ENCODE measurements at places on chromosomes 1 and 21.

GRCh38 chr1:232574889-232575762 is 54.8 kb downstream of the SIPA1L2 start:
- no peak for DNase-seq

DNA sequence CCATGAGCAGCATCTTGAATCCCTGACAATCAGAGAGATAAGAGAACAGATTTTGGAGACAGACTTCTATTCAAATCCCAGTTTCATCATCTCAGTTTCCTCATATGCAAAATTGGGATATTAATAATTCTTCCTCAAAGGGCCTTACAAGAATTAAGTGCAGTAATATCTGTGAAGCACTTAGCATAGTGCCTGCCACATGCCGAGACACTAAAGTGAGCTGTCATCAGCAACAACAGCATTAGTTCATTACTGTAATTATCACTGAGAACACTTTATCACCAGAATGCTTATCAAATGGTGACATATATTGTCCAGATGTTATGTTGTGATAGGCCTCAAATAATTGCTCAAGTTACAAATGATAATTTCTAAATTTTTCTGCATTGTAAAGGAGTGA is 922 bp upstream of the FCRLB start:
- no peak for DNase-seq

DNA sequence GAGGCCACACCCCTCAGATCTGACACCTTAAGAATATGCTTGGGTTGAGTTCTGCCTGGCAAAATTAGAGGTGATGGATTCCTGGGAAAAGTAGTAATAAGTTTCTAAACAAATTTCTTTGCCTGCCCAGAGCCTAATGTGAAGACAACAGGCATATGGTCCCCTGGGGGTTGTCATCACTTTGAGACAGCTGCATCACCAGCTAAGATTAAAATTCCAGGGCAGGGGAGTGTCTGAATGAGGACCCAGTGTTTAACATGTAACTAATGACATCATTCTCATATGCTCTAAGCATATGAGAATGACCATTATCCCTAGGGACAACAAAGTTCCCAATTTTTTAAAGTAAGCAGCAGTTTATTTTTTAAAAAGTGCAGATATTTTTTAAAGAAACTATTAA is 432.2 kb downstream of the PCP4 start:
- no peak for DNase-seq

- DNase-seq = no peak
Observed at GRCh38 chr1:68173283-68173935, 58.9 kb downstream of the WLS start.

- DNase-seq = peak; percentile 32
Observed at GRCh38 chr1:156910309-156910782, 10.1 kb upstream of the LRRC71 start.

DNA sequence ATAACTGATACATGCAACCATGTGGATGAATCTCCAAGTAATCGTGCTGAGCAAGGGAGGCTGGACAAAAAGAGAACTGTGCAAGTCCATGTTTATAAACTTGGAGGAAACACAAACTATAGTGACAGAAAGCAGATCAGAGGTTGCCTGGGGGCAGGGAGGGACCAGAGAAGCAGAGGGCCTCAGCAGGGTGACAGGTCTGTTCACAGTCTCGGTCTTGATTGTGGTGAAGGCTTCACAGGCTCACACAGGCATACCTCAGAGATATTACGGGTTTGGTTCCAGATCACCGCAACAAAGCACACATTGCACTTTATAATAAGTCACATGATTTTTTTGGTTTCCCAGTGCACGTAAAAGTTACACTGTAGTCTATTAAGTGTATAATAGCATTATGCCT is 28.5 kb downstream of the ACOT7 start:
- DNase-seq = no peak

- no peak for DNase-seq
Observed at GRCh38 chr1:67355745-67356424, 48.2 kb downstream of the IL12RB2 start.

- DNase-seq = no peak
Observed at GRCh38 chr1:77557053-77557452, 125.4 kb downstream of the ZZZ3 start.

- DNase-seq = no peak
Observed at GRCh38 chr1:218983848-218984247, 189.8 kb upstream of the LYPLAL1 start.

GRCh38 chr1:191907121-191907520 is 251.1 kb upstream of the RGS18 start:
- no peak for DNase-seq

DNA sequence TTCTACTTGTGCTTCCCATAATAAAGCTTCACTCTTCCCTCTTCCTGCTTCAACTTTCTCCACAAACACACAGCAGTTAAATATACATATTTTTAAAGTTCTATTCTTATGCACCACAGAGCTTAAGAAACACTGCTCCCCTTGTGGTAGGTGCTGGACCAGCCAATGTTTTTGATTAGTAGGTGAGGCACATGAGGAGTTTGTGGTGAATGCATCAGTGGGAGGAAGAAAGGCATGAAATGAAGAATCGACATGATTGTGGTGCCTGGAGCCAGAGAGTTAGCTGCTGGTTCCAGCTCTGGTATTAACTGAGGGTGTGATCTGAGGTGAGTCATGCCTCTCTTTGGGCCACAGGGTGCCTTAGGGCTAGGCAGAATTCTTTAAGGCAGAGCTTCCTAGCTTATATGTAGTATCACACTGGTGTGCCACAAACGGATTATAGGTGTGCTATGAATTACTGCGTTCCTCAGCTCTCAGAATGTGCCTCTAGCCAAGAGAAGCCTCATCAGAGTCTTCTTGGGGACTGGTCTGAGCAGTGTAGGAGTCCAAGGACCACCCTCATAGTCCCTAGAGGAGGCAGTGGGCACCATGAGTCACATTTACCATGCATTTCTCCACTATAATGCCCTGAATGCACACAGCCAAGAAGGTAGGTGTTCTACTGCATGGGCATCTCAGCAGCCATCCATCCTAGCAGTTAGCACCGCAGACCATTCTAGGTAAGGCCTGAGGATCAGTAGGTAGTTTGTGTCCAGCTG is 97.4 kb upstream of the SGIP1 start:
- DNase-seq = no peak

GRCh38 chr1:40313329-40313957 is 3.6 kb downstream of the COL9A2 start:
- DNase-seq = no peak

DNA sequence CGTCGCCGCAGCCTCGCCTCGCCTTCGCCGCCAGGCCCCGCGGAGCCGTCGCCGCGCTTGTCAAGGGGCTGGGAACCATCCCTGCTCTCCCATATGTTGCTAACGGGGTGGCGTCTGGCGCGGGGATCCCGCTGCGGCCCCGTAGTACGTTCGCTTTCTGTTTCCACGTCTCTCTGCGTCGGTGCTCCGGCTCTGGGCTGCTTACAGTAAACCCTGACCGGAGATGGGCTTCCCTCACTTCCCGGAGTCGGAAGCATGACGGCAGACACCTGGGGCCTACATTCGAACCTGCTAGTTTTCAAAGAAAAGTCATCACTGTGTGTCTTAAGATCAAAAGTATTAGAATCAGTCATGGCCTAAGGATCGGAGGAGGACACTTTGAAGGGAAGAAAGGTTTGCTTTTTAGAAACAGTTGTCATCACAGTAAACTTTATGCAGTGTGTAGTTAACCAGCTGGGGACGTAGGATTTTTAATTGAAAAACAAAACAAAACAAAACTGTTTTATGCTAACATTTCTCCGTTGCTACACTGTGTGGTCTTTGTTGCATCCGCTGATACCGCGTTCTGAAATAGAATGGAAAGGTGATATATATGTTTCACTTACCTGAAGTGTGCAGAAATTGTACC is 69.0 kb downstream of the SLC35A3 start:
- peak; percentile 76 for DNase-seq

GRCh38 chr1:236623371-236624166 is 19.3 kb upstream of the HEATR1 start:
- DNase-seq = no peak

GRCh38 chr1:157490467-157491165 is 61.7 kb downstream of the FCRL5 start:
- peak; percentile 71 for DNase-seq

DNA sequence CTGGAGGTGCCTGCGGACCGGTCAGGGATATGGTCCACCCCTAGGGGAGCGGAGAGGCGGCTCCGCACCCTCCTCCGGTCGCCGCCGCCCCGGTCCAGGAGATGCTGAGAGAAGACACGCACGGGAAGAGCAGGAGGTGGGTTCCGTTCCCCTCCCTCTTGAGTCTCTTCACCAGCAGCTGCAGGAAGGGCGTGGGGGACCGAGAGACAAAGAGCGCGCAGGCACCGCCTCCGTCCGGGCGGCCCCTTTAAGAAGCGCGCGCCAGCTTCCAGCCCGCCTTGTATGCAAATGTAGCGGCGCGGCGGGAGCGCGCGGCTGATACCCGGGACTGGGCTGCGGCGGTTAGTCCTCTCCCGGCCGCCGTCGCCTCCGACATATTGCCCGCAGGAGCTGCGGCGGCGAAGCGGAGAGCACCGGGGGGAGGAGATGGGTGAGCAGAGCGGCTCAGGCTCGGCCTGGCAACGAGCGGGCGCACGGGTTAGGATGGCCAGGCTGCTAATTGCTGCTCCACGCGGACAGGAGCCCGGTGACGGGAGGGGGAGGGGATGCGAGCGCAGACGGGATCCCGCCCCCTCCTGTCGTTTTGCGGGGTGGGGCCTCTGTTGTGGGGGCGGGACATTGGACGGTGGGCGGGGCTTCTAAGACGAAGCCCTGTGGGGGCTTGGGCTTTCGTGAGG is at the start of gene TMEM39B:
TSS of gene TMEM39B (plus strand) at position 318 of the 677 bp plus-strand sequence. CDS start at position 427, 109 bp downstream.
- DNase-seq = peak; percentile 94

GRCh38 chr1:115186711-115187265 is 97.5 kb upstream of the TSPAN2 start:
- DNase-seq = peak; percentile 19

GRCh38 chr1:67830226-67830625 is 3.0 kb downstream of the GNG12 start:
- no peak for DNase-seq

GRCh38 chr21:41761934-41762635 is 4.8 kb downstream of the RIPK4 start:
- DNase-seq = peak; percentile 34

DNA sequence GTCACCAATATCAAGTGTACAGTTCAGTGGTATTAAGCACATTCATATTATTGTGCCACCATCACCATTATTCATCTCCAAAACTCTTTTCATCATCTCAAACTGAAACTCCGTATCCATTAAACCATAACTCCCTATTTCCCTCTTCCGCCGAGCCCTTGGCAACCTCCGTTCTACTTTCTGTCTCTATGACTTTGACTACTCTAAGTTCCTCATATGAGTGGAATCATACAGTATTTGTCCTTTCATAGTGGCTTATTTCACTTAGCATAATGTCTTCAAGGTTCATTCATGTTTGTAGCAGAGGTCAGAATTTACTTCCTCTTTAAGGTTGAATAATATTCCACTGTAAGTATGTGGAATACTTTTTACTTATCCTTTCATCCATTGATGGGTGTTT is 21.7 kb downstream of the SELP start:
- DNase-seq = no peak

DNA sequence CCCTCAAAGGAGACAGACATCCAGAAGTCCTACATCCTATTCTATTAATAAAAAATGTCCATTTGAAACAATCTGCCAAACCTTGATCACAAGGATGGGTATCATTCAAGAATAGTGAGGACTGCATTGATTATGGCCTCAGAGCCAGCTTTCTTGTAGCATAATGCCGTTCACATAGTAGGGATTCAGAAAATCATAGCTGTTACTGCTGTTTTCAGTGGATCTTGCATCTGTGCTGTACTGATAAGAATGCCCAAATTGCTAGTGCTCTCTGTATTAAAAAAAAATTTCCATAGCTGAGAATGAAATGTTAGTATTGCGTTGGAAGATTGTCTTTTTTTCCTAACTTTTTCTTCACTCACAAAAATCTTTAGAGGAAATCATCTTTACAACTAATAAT is 19.1 kb downstream of the BRDT start:
- DNase-seq = no peak

DNA sequence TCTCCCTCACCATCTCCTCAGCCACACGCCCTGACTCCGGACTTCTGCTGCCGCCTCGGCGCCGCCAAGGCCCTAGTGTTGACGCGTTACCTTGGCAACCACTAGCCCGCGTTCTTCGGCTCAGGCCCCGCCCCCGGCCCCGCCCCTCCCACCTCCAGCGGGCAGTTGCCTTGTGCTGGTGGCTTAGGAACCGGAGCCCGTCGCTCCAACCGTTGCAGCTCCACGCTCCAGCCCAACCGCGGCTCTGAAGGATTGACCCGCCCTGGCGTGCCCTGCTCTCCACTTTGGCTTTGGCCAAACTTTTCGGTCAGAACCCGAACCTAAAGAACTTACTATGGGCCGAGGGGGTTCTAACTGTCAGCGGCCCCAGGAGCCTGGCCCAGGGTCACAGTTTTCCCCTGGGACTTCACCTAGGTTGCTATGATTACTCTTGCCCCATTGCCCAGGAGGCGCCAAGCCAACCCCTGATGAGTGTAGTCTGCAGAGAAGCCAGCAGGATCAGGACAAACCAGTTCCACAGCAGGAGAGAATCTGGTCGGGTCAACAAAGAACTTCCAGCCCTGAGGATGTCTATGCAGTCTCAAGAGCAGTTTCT is at the start of gene CFAP45:
TSS of gene CFAP45 (minus strand) at position 80 of the 595 bp plus-strand sequence. CDS start at position 13, 67 bp downstream.
- DNase-seq = no peak

DNA sequence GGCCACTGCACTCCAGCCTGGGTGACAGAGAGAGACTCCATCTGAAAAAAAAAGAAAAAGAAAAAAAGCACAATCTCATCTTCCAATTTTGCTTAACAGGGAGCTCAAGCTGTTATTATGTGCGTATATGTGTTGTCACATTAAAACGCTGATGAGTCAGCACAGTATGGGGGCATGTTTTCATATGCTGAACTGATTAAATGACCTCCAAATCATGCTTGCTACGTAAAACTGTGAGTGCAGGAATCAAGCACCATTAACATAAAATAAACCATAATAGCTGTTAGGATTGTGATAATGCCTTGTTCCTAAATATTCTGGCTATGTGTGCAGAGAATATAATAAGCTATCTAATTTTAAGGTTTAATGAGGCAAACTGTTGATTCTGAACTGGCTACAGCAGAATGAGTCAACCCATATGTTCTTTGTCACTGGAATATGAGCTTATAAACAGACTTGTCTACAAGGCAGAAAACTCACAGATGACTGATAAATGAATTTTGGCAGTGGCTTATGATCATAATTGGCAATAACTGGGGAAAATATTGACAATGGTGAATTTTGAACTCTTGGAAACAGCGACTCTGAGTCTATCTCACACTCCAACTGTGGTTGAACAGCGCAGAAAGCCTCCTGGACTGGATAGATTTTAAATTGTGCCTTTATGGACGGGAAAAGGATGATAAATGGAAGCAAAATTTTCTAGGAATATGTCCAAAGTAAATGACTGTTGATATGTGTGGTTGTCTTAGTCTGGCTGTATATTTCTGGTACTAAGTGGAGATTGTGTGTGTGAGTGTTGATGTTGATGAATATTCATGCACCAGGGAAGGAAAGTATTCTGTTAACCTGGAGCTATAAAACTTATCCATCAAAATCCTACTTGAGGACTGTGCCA is 75.5 kb downstream of the VCAM1 start:
- DNase-seq = no peak

GRCh38 chr21:30426731-30427130 is 1.0 kb upstream of the KRTAP13-3 start:
- DNase-seq = no peak

GRCh38 chr21:16608209-16608830 is 878.5 kb downstream of the USP25 start:
- DNase-seq = no peak

Data from head of caudate nucleus (tissue), 42 donors.